Activated CD8-positive, alpha-beta memory T cell treated with anti-CD3 and anti-CD28 coated beads, Interleukin-2, amount 50 U/mL, for 4 hours (primary cell): ENCODE measurements at places on chromosomes 3 and 15.
A peak's percentile ranks its signal among the peaks of the same experiment; 100 is the strongest.

GRCh38 chr15:69781411-69782125 lies 316.1 kb downstream of the TLE3 start:
- no peak for DNase-seq

DNA sequence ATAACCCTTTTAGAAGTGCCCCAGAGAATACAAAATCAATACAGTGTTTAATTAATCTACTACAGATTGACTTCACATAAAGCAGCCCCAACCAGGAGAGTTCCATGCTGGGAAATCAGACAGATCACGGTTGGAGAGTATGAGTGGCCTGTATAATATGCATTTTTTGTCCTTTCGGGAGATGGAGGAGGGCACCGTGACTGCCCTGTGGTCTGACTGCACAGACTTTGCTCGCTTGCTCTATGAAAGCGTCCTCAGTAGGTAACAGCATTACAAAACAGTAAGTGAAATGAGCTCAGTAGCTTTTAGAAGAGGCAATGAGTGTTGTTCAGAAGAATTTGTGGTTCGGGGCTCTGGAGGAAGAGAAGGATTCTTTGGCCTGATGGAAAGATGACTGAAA lies 34.2 kb upstream of the SKIL start:
- no peak for DNase-seq

DNA sequence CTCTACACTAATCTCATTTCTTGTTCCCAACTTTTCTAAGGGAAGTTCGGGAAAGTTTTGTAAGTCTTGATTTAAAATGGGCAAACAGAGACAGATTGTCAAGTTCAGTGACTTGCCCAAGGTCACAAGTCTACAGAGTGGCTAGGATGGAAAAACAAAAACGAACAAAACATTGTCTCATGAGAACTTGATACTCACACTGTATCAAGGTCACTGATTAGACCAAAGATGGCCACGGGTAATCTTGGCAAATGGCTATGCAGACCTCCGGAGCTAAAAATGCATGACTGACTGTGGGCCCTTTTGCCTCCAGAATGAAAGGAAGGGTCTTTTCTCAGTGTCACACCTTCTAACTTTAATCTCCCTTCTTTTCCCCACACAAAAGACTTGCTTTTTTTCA lies 460.9 kb downstream of the FOXP1 start:
- no peak for DNase-seq

DNA sequence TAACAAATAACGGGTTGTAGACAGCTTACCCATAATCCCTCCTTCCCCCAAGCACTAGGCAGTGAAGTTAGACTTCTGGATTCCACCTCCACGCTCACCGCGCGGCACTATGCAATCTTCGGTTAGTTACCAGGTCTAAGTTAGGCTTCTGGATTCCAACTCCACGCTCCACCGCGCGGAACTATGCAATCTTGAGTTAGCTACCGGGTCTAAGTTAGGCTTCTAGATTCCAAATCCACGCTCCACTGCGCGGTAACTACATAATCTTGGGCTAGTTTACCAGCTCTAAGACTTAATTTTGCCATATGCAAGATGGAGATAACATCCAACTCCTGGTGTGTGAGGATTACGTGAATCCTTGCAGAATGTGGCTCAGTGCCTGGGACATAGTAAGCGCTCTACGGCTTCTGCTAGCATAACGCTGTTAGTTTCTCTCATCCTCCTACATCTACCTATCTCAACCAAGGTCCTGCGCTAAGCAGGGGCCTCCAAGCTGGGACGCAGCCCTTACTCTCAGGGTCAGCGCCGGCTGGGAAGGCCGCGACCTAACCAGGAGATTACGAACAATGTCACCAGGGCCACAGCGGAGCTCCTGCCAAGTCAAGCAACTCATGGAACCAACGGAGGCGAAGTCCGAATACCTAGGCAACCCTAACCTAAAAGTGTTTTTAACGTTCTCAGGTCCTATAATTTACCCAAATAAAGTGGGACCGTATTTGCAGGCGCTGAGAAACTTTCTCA lies 497 bp upstream of the RPLP1 start:
- no peak for DNase-seq

DNA sequence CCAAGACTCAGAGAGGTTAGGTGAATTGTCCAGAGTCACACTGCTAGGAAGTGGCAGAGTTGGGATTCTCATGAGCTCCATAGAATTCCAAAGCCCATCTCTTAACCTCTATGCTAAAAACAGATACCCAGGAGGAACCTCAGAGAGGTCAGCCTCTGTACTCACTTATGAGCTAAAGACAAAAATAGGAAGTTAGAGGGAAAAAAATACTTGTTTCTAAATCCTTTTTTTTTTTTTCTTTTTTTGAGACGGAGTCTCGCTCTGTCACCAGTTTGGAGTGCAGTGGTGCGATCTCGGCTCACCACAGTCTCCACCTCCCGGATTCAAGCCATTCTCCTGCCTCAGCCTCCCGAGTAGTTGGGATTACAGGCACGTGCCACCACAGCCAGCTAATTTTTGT lies 31.4 kb downstream of the FSD2 start:
- no peak for DNase-seq

DNA sequence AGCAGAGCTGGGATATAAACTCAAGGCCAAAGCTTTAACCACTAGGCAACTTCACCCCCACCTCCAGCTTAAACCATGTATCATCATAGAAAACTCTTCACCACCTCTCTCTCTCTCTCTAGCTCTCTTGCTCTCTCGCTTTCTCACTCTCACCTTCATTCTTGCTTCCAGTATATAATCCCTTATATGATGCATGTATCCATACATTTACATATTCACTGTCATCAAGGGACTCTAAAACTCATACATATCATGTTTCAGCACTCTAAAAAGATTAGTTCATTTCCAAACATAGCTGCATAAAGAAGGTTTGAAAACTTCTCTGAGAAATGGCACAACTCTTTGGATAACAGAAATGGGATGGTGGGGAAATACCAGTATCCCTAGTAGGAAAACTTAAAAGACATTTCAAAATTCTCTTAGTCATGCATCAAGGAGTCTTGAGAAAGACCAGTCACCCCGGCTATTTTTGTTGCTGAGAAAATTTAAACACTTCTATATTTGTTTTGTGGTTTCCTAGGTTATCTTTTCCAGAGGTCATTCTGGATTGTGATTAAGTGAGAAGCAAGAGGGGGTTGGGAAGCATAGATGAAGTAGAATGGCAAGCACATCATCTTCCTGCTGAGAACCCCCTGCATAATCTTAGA lies 447.8 kb upstream of the THBS1 start:
- DNase-seq = no peak

GRCh38 chr3:194339840-194340239 lies 11.3 kb downstream of the CPN2 start:
- no peak for DNase-seq

DNA sequence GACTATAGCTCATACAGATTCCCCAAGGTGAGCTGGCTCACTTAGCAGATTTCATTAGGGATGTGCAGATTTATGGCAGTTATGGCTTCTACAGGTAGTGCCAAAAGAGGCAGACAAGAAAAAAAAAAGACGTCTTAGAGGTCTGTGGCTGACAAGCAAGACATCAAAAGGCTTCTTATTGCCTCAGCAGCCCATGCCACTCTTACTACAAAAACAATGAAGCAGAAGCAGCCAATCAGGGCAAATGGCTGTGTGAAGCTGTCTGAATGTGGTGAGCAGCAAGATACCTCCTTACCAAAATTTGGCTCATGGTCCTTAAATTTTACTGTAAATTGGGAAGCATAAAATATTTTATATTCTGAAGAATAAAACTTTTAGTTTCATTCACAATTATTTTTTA lies 557.5 kb upstream of the GOLIM4 start:
- DNase-seq = no peak

DNA sequence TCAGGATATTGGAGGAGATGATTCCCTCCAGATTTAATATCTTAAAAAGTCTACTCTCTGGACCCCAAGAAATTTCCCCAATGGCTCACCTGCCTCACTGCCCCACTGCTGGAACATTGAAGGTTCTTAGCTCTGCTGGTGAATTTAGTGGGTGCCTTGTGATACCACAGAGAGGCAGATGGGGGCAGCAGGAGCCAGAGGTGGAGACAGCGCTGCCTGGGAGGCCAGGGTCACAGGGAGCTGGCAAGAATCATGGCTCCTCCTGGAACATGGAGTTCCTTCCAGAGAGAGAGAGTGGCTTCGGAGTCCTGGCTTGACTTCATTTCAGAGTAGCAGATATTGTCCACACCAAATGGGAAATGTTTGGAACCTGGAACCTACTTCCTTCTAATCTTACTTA lies 263.5 kb upstream of the CFAP20DC start:
- peak; percentile 26 for DNase-seq

DNA sequence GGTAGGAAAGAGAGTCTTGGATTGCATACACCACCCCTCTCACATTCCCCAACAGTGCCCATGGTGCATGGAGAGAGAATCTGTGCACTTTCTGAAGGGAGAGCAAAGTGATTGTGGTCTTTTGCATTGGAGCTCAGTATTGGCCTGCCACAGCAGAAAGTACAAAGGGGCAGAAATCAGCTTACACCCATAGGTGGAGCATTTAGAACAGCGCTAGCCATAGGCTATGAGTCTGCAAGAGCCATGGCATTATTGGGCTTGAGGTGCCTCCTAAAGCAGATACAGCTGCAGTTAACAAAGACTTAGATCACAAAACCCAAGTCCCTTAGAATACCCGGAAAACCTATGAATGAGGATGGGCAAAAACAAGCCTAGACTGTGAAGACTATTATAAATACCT lies 21.8 kb downstream of the SI start:
- no peak for DNase-seq

GRCh38 chr3:109728861-109729494 lies 391.6 kb upstream of the DPPA4 start:
- DNase-seq = no peak

GRCh38 chr3:122619040-122619439 lies 41.6 kb downstream of the PARP15 start:
- DNase-seq = no peak
